ENCODE measurements at places on chromosomes 13 and 19. TPM values are rescaled to one million over a fixed set of nuclear protein-coding genes. Genes with fewer than 3 reads are reported as not detected.

DNA sequence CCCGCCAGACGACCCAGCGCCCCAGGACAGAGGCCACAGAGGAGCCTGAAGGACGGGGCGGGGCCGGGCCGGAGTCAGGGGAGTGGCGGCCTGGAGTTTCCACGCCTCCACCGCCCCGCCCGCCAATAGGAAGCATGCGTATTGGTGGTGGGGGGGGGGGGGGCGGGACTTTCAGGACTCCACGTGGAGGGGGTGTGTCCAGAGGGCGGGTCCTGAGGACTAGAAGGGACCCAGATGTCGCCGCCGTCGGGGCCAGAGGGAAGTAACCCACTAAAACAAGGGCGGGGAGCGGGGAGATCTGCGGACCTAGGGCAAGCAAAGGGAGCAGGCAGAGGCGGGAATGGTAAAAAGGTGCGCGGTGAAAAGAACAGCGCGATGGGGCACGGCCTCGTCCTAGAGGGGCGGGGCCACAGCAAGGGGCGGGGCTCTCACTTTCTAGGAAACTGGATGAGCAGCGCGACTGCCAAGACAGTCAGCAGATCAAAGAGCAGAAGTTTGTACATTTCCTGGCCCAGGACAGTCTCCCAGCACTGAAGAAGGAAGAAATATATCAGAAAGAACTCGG is 2.8 kb upstream of the LENG1 start:
- no peaks in the 10 kb centered on the region for H3K27me3 ChIP-seq
- peak overlapping the region; percentile 39 for H3K4me3 ChIP-seq
- peak; percentile 92 for DNase-seq

GRCh38 chr19:344625-345319 is at the start of gene MIER2:
TSS of gene MIER2 (minus strand) at chr19:344796. CDS start at chr19:344782, 14 bp downstream.
- peak within 1 kb of the TSS; percentile 90 for H3K4me3 ChIP-seq
- peak; percentile 85 for DNase-seq
- peak within 1 kb of the TSS; percentile 80 for H3K27ac ChIP-seq

DNA sequence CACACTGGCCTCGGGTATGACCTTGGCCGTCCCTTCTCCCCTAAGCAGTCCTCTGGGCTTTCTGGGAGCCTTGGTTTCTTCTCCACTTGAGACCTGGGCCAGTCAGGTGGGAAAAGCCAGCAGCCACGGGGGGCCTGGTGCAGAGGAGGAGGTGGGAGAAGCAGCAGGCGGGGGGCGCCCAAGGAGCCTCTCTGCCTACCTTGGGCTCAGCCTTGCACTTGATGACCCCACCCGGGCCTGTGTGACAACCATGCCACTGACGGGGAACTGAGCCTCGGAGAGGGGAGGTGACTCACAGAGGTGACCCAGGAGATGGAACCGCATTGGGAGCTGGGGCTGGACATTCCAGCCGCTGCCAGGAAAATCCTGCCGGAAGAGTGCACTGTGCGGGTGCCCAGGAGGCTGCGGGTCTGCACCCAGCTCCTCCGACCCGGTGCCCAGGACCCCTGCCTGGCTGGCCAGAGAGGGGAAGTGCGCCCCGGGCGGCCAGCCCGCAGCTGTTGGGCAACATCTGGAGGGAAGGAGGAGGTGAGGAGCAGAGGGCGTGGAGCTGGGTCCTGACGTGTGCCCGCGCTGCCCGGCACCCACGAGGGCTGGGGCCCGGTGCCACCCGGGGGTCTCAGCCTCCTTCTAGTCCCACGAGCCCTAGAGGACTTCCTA is 23.4 kb upstream of the SLC7A10 start:
- H3K27me3 ChIP-seq: no peaks in the 10 kb centered on the region
- no peak overlapping the region for H3K27ac ChIP-seq
- no peaks in the 10 kb centered on the region for H3K36me3 ChIP-seq
- H3K4me1 ChIP-seq: no peaks in the 10 kb centered on the region

GRCh38 chr13:29849071-29849631 is 1.3 kb downstream of the UBL3 start:
- DNase-seq: no peak
- no peaks in the 10 kb centered on the region for H3K27me3 ChIP-seq
- peak overlapping the region; percentile 94 for H3K27ac ChIP-seq
- peak overlapping the region; percentile 59 for H3K4me3 ChIP-seq
- no peaks in the 10 kb centered on the region for H3K36me3 ChIP-seq

DNA sequence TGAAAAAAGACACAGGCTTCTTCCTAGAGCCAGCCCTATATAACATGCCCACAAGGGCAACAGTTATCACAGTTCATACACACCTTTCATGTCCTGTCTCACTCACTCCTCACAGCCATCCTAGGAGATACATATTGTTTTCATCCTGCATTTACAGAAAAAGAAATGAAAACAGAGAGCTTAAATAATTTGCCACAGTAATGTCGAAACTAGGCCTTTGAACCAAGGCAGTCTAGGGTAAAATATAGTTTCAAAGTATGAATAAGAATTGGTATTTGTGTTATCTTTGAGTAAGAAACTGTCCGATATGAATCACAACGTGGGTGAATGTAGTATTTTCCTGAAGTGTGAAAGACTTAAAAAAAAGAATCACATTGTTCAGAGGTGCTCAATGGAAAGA is 26.8 kb downstream of the CLDN10 start:
- no peak overlapping the region for H3K4me3 ChIP-seq
- no peaks in the 10 kb centered on the region for H3K36me3 ChIP-seq
- no peak for DNase-seq
- H3K4me1 ChIP-seq: no peaks in the 10 kb centered on the region
- H3K27ac ChIP-seq: no peak overlapping the region

DNA sequence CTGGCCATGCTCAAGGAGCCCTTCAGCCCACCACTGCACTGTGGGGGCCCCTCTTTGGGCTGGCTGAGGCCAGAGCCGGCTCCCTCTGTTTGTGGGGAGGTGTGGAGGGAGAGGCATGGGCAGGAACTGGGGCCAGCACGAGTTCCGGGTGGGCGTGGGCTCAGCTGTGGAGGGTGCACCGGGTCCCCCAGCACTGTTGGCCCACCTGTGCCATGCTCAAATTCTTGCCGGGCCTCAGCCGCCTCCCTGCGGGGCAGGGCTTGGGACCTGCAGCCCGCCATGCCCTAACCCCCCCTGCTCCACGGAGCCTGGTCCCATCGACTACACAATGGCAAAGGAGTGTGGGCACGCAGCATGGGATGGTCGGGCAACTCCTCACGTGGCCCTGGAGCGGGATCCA is 38.8 kb upstream of the TNFRSF19 start:
- H3K36me3 ChIP-seq: no peaks in the 10 kb centered on the region
- no peak overlapping the region for H3K27ac ChIP-seq
- no peaks in the 10 kb centered on the region for H3K27me3 ChIP-seq

DNA sequence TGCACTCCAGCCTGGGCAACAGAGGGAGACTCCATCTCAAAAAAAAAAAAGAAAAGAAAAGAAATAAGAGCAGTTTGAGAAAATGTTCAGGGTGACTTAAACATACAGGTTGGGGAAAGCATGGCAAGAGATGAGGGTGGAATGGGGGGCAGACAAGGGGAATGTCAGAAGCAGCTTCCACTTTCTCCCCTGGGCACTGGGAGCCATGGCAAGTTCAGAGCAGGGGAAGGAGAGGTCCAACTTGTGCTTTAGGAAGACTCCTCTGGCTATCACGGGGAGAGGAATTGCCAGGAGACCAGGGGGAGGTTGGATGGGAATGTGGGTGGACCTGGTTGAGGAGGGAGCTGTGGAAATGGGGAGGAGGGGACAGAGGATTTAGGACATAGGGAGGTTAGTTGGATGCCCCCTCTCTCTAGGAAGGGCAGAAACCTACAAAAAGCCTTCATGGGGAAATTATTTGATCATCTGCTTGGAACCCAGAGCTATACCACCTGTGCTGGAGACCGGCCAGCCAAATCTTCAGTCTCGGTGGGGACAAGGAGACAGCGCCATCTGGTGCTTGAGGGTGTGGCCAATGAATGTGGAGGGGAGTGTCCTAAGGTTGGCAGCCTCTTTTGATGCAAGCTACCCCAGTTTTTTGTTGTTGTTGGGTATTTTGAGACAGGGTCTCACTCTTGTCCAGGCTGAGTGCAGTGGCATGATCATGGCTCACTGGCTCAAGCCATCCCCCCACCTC is 7.3 kb upstream of the STRN4 start:
- H3K27me3 ChIP-seq: no peaks in the 10 kb centered on the region
- H3K36me3 ChIP-seq: peaks cover 57% of the 10 kb centered on the region
- peak; percentile 75 for DNase-seq
- peaks cover 44% of the 10 kb centered on the region for H3K4me1 ChIP-seq
- no peak overlapping the region for H3K27ac ChIP-seq
- H3K4me3 ChIP-seq: no peak overlapping the region

DNA sequence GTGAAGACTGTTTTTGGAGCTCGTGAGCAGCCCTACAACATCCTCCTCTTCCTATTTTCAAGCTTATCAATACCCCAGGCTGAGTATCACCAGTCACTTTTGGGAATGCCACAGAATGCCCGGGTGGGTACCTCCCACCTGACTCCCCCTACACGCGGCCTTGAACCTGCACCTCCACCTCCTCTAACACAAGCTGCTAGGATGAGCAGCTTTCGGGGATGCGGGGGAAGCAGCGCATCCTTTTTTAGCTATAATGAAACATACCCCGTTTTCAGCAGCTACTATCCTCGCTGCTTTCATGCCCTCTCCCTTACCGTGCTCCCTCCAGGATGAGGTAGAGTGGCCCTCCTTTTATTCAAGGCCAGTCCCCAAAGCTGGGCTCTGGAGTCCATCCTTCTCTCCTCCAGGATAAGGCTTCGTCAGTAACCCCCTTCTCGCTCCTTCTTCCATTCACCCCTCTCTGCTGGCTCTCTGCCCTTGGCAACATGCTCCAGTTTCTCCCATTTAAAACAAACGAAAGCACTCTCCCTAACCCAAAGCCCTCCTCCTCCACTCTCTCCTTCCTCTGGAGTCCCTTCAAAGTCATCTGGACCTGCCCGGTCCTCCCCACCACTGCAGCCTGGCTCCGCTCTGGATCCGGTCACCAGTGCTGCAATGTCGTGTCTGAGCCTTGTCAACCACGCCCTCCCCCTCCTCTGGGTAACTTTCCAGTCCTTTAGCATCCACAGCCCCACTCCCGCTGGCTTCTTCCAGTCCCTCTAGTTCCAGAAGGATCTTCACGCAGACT is 55.3 kb downstream of the STK24 start:
- peaks cover 88% of the 10 kb centered on the region for H3K4me1 ChIP-seq
- no peak overlapping the region for H3K27ac ChIP-seq
- H3K36me3 ChIP-seq: peaks cover 21% of the 10 kb centered on the region
- no peak overlapping the region for H3K4me3 ChIP-seq

- peaks cover 10% of the 10 kb centered on the region for H3K4me1 ChIP-seq
- no peak overlapping the region for H3K4me3 ChIP-seq
- DNase-seq: no peak
- no peaks in the 10 kb centered on the region for H3K27me3 ChIP-seq
- H3K27ac ChIP-seq: no peak overlapping the region
Observed at GRCh38 chr19:46216612-46217011, 12.9 kb upstream of the IGFL1 start.

GRCh38 chr19:12749938-12750521 is 1.6 kb upstream of the BEST2 start:
- peaks cover 30% of the 10 kb centered on the region for H3K27me3 ChIP-seq
- no peaks in the 10 kb centered on the region for H3K4me1 ChIP-seq
- no peak overlapping the region for H3K4me3 ChIP-seq
- peaks cover 37% of the 10 kb centered on the region for H3K36me3 ChIP-seq
- H3K27ac ChIP-seq: no peak overlapping the region

DNA sequence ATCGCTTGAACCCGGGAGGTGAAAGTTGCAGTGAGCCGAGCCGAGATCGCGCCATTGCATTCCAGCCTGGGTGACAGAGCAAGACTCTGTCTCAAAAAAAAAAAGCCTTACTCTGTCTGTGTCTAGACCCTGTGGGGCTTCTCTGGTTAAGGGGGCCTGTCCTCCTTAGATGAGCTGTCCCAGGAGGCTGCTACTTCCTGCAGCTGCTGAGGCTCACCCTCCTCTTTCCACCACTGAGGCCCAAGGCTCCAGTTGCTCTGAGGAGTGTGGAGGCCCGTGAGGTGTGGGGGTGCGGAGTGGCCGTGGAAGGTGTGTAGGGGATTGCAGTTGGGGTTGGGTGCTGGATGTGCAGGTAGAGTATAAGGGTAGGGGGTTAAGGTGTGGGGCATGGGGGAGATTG is 22.1 kb upstream of the RASA3 start:
- no peak overlapping the region for H3K27ac ChIP-seq
- no peak overlapping the region for H3K4me3 ChIP-seq
- no peaks in the 10 kb centered on the region for H3K36me3 ChIP-seq
- DNase-seq: no peak
- H3K27me3 ChIP-seq: no peaks in the 10 kb centered on the region

- no peaks in the 10 kb centered on the region for H3K27me3 ChIP-seq
- peaks cover 1% of the 10 kb centered on the region for H3K36me3 ChIP-seq
- no peak overlapping the region for H3K4me3 ChIP-seq
- no peaks in the 10 kb centered on the region for H3K4me1 ChIP-seq
Observed at GRCh38 chr13:41231786-41232185, 31.6 kb downstream of the MTRF1 start.

DNA sequence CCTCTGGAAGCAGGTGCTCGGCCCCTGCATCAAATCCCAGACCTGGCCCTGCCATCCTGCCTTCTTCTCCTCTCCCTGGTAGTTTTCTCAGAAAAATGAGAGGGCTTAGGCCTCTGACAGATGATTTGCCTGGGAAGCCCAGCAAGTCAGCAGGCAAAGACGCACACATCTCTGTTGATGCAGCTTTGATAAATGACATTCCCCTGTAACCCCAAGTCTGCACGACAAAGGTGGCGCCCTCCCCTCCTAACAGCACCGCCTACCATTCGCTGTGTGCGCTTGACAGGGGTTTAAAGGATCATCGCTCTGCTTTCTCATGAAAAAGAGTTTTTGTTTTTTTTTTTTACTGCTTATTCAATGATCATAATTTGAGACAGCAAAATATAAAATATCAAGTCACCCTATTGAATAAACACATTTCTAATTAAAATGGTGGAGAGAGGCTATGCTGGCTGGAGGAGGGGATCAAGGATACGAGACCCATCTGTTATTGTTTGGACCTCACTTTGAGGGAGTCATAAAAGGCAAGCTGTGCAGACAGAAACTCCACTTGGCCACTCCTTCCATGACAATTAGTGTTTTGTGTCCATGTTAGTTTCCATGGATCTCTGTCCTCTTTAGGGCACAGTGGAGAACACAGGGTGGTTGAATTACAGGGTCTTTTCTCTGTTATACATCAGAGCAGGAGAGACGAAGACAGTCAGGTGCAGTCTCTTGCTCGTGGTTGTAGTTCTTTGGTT is 126.1 kb downstream of the FGF9 start:
- H3K4me3 ChIP-seq: no peak overlapping the region
- no peaks in the 10 kb centered on the region for H3K4me1 ChIP-seq
- no peaks in the 10 kb centered on the region for H3K36me3 ChIP-seq
- H3K27ac ChIP-seq: no peak overlapping the region
- no peak for DNase-seq
- no peaks in the 10 kb centered on the region for H3K27me3 ChIP-seq

Gene NCR1
- not detected for total RNA-seq

Gene KLK1
- not detected for total RNA-seq

Gene TMC4
- 77.6 TPM for total RNA-seq

Gene CEACAM3
- not detected for total RNA-seq

Gene ZNF681
- 2.3 TPM for total RNA-seq

Gene CHST8
- not detected for total RNA-seq

Gene MISP
- total RNA-seq: 149 TPM

All from stomach (tissue), 19 donors.